ENCODE measurements at places on chromosomes 16 and 17.

- no peak overlapping the region for H3K27ac ChIP-seq
- H3K4me3 ChIP-seq = no peak overlapping the region
- peaks cover 17% of the 10 kb centered on the region for H3K4me1 ChIP-seq
Measured at GRCh38 chr16:68041783-68042182, 18.7 kb downstream of the DUS2 start.

GRCh38 chr17:16430650-16431049 lies 15.3 kb downstream of the TRPV2 start:
- H3K27ac ChIP-seq = no peak overlapping the region
- no peak overlapping the region for H3K4me3 ChIP-seq
- H3K36me3 ChIP-seq = peaks cover 20% of the 10 kb centered on the region
- H3K27me3 ChIP-seq = no peaks in the 10 kb centered on the region
- no peak for DNase-seq
- no peaks in the 10 kb centered on the region for H3K4me1 ChIP-seq

- H3K4me1 ChIP-seq = no peaks in the 10 kb centered on the region
- no peak for DNase-seq
- H3K27me3 ChIP-seq = no peaks in the 10 kb centered on the region
- H3K27ac ChIP-seq = no peak overlapping the region
Measured at GRCh38 chr17:68870161-68870826, 84.9 kb downstream of the ABCA8 start.

DNA sequence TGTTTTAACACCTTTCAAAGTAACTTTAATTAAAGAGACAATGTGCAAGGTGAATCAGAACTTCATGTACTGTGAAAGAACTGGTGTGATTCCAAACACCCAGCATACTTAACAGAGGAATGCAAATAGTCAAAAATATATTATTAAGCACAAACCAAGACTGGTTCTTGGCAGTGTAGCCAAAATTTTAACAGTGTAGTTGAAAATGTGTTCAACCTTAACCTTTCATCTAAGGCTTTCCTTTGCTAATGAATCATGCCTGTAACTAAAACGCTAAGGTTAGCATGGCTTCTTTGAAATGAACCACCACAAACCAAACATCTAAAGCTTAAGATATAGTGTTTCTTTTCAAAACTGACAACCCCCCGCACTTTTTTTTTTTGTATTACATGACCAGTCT lies 146.3 kb upstream of the AXIN2 start:
- no peak for DNase-seq
- no peak overlapping the region for H3K4me3 ChIP-seq
- no peaks in the 10 kb centered on the region for H3K4me1 ChIP-seq
- H3K27ac ChIP-seq = no peak overlapping the region
- H3K36me3 ChIP-seq = no peaks in the 10 kb centered on the region

- H3K27me3 ChIP-seq = no peaks in the 10 kb centered on the region
- DNase-seq = no peak
- H3K4me1 ChIP-seq = no peaks in the 10 kb centered on the region
- no peak overlapping the region for H3K27ac ChIP-seq
- no peaks in the 10 kb centered on the region for H3K36me3 ChIP-seq
Measured at GRCh38 chr16:1870365-1871082, 1.4 kb downstream of the MEIOB start.

DNA sequence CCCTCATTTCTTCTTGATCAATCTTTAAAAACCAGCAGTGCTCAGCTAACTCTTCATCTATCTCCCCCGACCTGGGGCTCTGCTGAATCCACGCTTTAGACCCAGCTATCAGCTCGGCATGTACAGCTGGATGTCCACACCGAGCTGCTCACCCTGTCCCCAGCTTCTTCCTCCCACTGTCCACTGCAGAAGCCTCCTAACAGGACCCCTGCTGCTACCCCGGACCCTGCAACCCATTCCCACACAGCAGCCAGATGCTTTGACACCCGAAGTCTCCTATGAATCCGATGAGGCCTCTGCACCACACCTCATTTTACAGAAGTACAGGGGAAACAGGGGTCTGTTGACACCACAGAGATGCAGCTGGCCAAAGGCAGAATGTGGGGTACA lies 13.8 kb downstream of the GCGR start:
- no peaks in the 10 kb centered on the region for H3K36me3 ChIP-seq
- H3K4me3 ChIP-seq = no peak overlapping the region
- no peaks in the 10 kb centered on the region for H3K27me3 ChIP-seq
- no peaks in the 10 kb centered on the region for H3K4me1 ChIP-seq
- H3K27ac ChIP-seq = no peak overlapping the region

DNA sequence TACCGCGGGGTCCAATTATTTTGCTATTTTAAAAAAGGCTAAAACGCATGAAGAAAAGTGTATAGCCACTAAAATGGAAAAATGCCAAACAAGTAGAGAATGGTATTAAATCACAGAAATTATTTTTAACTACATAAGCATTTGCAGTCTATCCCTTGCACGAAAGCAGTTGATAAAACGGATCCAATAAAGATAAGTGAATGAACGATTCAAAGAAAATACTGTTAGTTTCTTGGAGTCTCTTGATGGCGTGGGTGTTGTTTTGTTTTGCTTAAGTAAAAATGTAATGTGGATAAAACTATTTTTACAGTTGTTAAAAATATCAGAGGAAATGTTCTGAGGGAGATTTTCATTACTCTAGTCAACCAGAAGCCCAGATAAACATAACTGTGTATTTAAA lies 9.3 kb downstream of the HS3ST3A1 start:
- H3K27me3 ChIP-seq = no peaks in the 10 kb centered on the region
- DNase-seq = no peak
- H3K4me1 ChIP-seq = no peaks in the 10 kb centered on the region
- H3K4me3 ChIP-seq = no peak overlapping the region

- no peak overlapping the region for H3K4me3 ChIP-seq
- H3K36me3 ChIP-seq = no peaks in the 10 kb centered on the region
- H3K4me1 ChIP-seq = peaks cover 18% of the 10 kb centered on the region
- 0 out of 2 replicates have a peak overlapping the region, but pooled peaks have one; percentile 24 for H3K27ac ChIP-seq
Measured at GRCh38 chr17:69428252-69428980, 13.9 kb downstream of the MAP2K6 start.

DNA sequence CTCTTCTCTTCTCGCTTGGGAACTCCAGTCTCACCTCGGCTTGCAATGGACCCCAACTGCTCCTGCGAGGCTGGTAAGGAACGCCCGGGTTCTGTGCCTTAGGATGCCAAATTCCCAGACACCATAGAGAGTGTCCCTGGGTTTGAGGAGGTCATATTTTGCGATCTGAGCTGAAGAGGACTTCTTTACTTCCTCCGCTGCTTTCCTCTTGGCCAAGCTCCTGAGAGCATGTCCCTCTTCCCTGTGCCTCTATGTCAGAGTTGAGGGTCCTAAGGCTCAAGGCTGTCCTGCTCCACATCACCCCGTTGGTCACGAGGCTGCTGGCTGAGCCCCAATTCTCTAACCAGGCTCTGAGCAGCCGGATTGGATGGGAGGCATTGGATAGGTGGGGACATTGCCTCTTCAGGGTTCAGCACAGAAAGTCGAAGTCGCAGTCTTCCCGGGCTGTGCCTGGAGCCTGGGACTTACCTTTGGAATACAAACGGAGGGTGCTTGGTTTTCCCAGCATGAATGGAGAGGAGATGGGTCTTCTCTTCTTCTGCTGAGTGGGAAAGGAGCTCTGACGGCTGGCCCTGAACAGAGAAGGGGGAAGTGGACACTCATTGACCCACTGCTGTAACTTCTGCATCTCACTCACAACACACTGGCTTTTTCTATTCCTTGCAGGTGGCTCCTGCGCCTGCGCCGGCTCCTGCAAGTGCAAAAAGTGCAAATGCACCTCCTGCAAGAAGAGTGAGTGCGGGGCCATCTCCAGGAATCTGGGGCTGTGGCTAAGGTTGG lies 416 bp downstream of the MT1H start:
- peaks cover 26% of the 10 kb centered on the region for H3K27me3 ChIP-seq
- no peak overlapping the region for H3K4me3 ChIP-seq
- DNase-seq = no peak
- H3K4me1 ChIP-seq = no peaks in the 10 kb centered on the region
- H3K36me3 ChIP-seq = no peaks in the 10 kb centered on the region
- H3K27ac ChIP-seq = no peak overlapping the region

GRCh38 chr17:44348234-44348987 lies 3.3 kb downstream of the GRN start:
- H3K27me3 ChIP-seq = no peaks in the 10 kb centered on the region

DNA sequence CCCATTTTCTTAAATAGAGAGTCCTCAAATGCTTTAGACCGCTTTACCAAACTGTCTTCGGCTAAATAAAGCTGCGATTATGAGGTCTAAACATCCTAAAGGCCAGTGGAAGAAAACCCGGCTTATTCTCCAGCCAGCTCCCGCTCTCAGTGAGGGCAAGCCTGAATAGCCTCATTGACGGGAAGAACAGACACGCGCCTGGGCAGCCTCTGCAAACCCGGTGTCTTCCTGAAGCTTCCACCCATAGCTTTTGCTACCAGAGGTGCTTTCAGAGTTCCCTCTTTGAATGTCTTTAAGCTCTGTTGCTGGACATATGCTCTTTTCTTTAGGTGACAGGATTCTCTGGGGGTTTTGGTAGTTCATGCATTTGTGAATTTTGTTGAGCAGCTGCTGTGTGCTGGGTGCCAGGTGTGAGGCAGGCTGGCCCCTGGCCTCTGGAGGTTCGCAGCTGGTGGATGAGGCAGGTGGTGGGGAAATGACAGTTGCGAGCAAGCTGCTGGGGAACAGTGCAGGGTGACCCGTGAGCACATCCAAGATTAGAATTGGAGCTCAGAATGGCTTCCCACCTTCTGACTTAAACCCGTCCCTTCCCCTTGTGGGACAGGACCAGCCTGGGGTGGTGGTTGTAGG lies 44.7 kb downstream of the CRISPLD2 start:
- H3K4me1 ChIP-seq = no peaks in the 10 kb centered on the region
- no peaks in the 10 kb centered on the region for H3K36me3 ChIP-seq
- no peak overlapping the region for H3K4me3 ChIP-seq
- no peak overlapping the region for H3K27ac ChIP-seq
- peaks cover 5% of the 10 kb centered on the region for H3K27me3 ChIP-seq
- DNase-seq = no peak

GRCh38 chr17:66450008-66450851 lies 147.8 kb downstream of the PRKCA start:
- DNase-seq = no peak
- H3K27ac ChIP-seq = no peak overlapping the region
- no peaks in the 10 kb centered on the region for H3K27me3 ChIP-seq
- no peaks in the 10 kb centered on the region for H3K4me1 ChIP-seq
- H3K36me3 ChIP-seq = no peaks in the 10 kb centered on the region
